CD8-positive, alpha-beta memory T cell (primary cell): ENCODE measurements at places on chromosomes 2 and 18.

DNA sequence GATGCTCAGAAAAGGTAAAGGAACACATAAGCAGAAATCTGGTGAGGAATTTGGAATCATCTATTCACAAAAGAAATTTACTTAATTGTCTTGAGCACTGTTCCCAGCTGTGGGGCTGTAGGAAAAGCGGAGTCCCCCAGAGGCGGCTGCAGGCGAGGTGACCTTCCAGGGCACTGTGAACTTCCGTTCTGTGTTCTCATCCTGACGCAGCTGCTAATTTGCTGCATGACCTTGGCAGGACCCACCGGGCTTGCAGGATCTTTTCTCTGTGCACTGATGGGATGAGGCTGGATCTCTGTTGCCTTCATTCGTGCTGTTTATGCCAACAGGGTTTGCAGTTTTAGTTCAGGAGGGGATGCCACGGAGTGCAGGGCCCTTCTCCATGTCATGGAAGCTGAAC lies 301.9 kb upstream of the MYT1L start:
- H3K4me3 ChIP-seq = no peak overlapping the region
- no peak overlapping the region for H3K27ac ChIP-seq
- H3K36me3 ChIP-seq = no peaks in the 10 kb centered on the region
- DNase-seq = no peak
- H3K27me3 ChIP-seq = no peaks in the 10 kb centered on the region
- no peaks in the 10 kb centered on the region for H3K4me1 ChIP-seq

DNA sequence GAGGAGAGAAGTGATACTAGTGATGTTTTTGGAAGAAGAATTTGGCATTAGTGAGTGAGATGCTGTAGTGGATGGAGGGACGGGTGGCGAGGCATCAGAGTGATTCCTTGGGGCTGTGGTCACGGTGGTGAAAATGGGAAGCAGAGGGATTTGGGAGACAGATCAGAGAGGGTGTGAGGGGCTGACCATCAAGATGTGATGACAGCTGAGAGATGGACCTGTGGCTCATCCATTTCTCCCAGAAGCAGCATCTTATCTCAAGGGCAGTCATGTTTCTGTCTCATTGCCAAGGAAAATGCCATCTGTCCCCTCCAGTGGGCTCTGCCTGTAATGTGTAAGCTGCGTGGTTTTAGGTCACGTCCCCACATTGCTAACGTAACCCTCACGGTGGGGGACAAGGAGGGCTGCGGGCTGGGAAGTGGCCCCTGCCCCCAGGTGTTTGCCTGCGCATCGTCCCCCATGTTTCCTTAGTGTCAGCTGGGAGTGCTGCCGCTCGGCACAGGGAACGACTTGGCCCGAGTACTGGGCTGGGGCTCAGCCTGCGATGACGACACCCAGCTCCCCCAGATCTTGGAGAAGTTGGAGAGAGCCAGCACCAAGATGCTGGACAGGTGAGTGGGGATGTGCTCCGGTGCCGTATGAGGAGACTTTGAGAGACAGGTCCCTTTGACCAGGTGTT lies 91.0 kb downstream of the DGKD start:
- no peak for DNase-seq
- no peak overlapping the region for H3K27ac ChIP-seq
- no peak overlapping the region for H3K4me3 ChIP-seq
- no peaks in the 10 kb centered on the region for H3K27me3 ChIP-seq
- H3K4me1 ChIP-seq = peaks cover 13% of the 10 kb centered on the region

DNA sequence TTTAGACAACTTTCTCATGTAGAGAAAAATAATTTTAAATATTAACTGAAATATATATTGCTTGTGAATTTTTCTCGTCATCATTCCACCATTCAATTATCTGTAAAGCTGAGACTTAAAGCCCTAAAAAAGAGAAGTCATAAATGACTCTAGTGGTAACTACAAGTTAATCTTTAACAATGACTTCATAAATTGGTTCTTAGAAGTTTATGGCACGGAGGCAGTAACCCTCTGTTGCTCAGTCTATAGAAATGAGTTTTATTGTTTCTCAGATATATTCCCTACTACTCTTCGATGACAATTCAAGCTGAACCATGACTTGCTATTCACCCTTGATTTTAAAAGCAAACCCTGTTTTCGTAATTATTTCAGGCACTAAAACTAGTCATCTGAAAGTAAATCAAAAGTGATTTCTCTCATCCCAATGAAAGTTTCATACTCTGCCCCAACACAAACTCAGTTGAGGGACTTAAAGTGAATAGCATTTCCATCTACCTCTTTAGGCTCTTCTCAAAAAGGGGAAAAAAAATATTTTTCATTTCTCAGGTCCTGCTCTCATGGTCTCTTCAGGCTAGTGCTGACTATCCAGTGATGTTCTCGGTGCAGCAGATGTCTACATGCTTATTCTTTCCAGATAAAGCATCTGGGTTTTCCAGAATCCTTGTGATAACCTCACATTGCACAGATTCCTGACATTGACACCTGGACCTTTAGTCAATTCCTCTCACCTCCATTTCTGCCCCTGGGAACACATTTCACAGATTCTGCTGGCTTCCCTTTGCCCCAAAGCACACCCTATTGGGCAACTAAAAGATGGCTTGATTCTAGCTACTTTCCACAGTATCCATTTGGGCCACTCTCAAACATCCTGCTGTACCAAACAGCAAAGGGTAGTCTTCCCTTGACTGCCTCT lies 207.8 kb upstream of the LRATD1 start:
- no peak for DNase-seq
- no peak overlapping the region for H3K27ac ChIP-seq
- H3K4me1 ChIP-seq = no peaks in the 10 kb centered on the region
- no peaks in the 10 kb centered on the region for H3K27me3 ChIP-seq

- H3K27me3 ChIP-seq = no peaks in the 10 kb centered on the region
- no peaks in the 10 kb centered on the region for H3K4me1 ChIP-seq
- H3K4me3 ChIP-seq = no peak overlapping the region
- no peak for DNase-seq
Measured at GRCh38 chr2:45115181-45115580, 105.9 kb upstream of the SIX2 start.

DNA sequence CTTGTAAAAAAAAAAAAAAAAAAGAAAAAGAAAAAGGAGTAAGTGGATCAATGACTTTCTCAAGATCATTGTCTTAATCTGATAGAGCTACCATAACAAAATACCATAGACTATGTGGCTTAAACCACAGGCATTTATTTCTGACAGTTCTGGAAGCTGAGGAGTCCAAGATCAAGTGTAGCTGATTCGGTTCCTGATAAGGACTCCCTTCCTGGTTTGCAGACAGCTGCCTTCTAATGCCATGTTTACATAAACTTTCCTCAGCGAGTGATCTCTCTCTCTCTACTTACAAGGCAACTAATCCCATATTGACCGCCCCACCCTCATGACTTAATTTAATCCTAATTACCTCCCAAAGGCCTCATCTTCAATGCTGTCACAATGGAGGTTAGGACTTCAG lies 36.5 kb upstream of the SIX2 start:
- no peaks in the 10 kb centered on the region for H3K36me3 ChIP-seq
- no peak overlapping the region for H3K4me3 ChIP-seq
- no peak overlapping the region for H3K27ac ChIP-seq
- peaks cover 7% of the 10 kb centered on the region for H3K27me3 ChIP-seq
